Endodermal cell (in vitro differentiated cells): ENCODE measurements at places on chromosomes 12 and 14. TPM values are rescaled to one million over a fixed set of nuclear protein-coding genes. Genes with fewer than 3 reads are reported as not detected.

The KRT74 gene
- total RNA-seq: not detected in 3 replicates

The DHRS4L2 gene
- 15.4 to 17.3 TPM (median 15.9 TPM) in 3 replicates for total RNA-seq

The SERPINA12 gene
- not detected in 2 replicates for total RNA-seq

The HOXC11 gene
- total RNA-seq: not detected in 3 replicates

The FOXN4 gene
- total RNA-seq: 0.55 and 0.63 TPM in 2 replicates

The SLC4A8 gene
- 11.3 to 29.7 TPM (median 26.4 TPM) in 3 replicates for total RNA-seq

The ANO2 gene
- 6.8 to 14.3 TPM (median 13.4 TPM) in 3 replicates for total RNA-seq

The COX6A1 gene
- 340 to 354 TPM (median 346 TPM) in 3 replicates for total RNA-seq

The TESPA1 gene
- total RNA-seq: not detected in 3 replicates

The CINP gene
- 38.3 to 41.6 TPM (median 41.4 TPM) in 3 replicates for total RNA-seq

The CNTN1 gene
- total RNA-seq: 8.6 and 9.8 TPM in 2 replicates

The SLCO1A2 gene
- total RNA-seq: 35.4 and 36.5 TPM in 2 replicates
